Stimulated activated CD8-positive, alpha-beta memory T cell treated with anti-CD3 and anti-CD28 coated beads, Interleukin-15, amount 100 ng/mL, for 4 hours (primary cell): ENCODE measurements at places on chromosomes 11 and 22.

DNA sequence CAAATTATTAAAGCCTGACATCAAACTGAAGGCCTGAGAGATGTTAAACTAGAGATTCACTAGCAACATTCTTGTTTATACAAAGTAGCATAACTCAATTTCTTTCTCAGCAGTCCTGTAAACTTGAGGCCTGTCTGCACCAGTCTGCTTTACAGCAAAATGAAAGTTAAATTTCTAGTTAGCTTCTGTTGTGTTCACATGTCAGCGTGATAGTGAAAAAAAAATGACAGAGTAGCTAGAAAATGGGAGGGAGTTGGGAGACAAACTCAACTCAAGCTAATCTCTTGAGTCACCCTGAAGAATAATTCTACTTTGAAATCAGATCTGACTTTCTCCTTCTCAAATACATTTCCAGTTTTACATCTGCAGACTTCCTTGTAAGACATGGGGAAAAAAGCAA is 6.5 kb downstream of the RBFOX2 start:
- DNase-seq = no peak

DNA sequence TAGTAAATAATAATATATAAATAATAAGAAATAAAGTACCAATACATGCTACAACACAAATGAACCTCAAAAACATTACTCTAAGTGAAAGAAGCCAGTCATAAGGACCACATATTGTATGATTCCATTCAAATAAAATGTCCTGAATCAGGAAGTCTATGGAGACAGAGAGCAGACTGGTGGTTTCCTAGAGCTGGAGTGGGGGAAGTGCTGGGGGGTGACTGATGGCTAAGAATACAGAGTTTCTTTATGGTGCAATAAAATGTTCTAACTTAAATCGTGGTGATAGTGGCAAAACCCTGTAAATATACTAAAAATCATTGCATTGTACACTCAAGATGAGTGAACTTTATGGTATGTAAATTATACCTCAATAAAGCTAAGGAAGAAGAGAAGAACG is 376.5 kb downstream of the BUD13 start:
- no peak for DNase-seq

GRCh38 chr11:116980136-116980793 is 118.0 kb downstream of the SIK3 start:
- no peak for DNase-seq

DNA sequence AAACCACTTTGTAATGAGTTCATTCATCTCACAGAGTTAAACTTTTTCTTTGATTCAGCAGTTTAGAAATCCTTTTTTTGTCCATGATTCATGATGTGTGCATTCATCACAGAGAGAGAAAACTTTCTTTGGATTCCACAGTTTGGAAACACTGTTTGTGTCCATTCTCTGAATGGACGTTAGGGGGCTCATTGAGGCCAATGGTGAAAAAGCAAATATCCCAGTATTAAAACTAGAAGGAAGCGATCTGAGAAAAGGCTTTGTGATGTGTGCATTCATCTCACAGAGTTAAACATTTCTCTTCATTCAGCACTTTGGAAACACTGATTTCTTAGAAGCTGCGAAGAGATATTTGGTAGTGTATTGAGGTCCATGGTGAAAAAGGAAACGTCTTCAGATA is 155.6 kb upstream of the TRIM48 start:
- DNase-seq = no peak

GRCh38 chr11:120284272-120284671 is 40.8 kb upstream of the TLCD5 start:
- DNase-seq = no peak

GRCh38 chr11:46271875-46272815 is 5.3 kb upstream of the CREB3L1 start:
- DNase-seq = no peak

DNA sequence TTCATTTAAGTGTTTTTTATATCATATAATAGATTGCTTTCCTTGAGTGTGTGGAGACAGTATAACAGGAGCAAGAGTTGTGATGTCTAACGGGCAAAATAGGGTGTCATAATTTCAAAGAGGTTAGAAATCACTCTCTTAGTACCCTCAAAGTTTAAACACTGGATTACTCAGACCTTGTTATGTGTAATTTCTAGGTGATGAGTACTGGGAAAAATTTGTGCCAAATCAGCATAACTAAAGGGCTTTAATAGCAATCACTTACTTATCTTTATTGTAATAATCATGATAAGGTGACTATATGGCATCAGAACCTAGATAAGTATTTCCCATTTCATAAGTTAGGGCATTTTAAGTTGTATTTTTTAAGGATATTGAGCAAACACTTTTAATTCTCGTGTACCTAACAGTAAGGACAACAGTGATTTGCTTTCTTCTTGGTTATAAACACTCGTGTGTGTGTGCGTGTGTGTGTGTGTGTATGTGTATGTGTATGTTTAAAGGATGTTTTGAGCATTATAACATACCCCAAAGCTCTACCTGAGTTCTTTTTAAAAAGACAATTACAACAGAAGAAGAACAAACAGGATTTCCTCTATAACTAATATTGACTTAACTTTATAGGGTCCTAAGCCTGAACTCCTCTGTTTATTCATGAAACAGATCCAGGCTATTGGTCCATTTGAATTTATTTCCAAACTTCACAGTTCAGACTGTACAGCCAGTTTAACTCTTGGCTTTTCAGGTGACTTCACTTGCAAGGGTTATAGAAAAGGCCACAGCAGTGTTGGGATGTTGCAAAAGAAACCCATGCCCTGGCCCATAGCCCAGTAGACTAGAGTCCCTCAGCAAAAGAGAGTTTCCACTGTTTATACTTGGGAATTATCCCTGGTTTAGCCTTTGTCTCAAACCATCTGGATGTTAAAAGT is 23.7 kb upstream of the PDE3B start:
- no peak for DNase-seq

DNA sequence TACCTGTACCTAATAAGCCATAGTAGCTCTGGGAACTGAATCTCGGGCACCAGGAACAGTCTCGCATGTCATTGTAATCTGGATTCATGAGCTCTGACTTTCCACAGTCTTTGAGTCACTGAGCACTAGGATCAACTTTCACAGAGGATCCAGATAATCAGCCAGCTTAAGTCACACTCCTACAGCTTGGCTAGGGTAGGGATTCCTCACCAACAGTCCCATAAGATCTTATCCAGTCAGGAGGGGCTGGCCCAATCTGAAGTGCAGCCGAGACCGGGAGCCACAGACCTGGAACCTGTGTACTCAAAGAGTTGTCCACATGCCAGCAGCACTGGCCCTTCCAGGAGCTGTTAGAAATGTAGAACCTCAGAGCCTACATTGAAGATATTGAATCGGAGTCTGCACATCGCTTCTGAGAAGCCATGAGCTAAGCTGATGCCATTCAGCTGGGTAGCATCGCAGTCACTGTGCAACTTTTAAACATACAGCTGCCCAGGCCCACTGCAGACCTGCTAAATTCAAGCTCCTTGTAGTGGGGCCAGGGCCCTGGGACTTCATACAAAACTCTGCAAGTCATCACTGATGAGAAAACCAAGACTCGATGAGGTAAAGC is 538.8 kb upstream of the B3GAT1 start:
- no peak for DNase-seq

- DNase-seq = no peak
Observed at GRCh38 chr22:47439643-47440265, 677.3 kb downstream of the TBC1D22A start.

GRCh38 chr11:1632053-1632714 is 2.6 kb downstream of the KRTAP5-5 start:
- DNase-seq = no peak

DNA sequence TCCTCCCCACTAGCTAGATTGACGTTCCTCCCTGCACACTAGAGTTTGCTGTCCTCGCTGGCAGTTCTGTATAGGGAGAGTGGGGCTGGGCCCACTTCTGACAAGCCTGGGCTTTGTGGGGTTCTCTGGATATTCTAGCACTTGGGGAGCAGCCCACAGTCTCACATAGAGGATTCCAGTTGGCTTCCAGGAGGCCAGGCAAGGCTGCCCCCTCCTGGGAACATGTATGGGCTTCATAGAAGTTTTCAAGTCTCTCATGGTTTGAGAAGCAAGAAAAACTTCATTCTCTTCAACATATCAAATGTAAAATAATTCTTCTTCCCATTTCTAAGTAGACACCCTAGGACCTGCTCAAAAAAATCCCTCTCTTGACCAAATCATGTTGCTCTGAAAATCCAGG is 87.5 kb downstream of the NAV2 start:
- DNase-seq = no peak

DNA sequence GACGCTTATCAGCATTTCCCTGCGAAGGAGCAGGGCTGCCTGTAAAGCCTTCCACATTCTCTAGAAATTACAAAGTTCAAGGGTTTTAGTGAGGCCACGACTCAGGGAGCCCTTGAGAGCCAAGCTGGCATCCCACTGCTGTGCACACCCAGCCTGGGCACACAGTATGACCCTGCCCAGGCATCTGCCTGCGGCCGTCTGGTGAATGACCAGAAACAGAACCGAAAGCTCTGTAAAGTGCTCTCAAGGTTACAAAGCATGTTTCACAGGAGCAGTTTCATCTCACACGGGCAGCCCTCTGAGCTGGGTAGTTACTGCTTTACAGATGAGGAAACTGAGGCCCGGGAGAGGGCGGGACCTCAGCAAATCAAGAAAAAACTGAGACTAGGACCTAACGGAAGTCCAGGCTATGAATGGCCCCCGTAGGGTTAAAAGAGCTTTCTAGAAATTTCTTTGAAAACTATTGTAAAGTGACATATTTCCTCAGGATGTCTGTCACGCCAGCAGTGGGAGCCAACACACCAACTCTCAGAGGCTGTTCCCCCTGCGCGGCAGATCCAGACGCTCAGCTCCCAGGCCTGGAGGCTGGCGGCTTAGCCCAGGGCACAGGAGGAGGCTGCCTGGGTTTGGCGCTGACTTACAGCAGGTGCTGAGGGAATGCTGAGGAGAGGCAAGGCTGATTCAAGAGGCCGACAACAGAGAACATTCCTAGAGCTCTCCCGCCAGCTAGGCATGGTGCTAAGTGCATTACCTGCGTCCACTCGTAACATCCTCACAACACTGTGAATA is 7.7 kb upstream of the TCF20 start:
- no peak for DNase-seq

DNA sequence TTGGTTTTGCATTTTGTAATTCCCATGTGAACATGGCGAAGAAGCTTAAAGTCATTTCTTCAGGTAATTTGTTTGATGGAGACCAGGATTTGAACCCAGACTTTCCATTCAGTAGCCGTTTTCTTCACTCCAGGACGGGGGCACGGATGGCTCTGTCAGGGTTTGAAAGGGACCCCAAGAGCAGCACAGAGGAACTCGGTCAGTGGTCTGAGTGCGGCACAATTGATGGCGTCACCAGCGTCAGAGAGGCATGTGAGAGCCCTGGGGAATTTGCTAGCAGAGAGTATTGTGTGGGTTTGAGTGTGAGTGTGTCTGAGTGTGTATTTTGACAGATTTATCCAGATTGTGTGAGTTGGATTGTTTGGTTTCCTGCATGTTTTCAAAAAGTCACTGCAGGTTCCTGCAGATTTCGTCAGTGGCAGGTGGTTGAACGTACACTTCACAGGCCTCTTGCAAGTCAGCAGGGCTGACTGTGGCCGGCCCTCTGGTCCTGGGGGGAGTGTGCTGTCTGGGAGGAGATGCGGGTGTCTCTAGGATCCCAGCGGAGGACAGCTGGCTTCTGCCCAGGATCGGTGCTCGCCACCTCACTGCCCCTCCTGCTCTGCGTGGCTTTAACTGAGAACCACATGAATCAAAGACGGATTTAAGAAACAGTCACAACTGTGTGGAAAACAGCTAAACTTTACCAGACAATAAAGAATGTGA is 199.3 kb downstream of the TBC1D22A start:
- no peak for DNase-seq

DNA sequence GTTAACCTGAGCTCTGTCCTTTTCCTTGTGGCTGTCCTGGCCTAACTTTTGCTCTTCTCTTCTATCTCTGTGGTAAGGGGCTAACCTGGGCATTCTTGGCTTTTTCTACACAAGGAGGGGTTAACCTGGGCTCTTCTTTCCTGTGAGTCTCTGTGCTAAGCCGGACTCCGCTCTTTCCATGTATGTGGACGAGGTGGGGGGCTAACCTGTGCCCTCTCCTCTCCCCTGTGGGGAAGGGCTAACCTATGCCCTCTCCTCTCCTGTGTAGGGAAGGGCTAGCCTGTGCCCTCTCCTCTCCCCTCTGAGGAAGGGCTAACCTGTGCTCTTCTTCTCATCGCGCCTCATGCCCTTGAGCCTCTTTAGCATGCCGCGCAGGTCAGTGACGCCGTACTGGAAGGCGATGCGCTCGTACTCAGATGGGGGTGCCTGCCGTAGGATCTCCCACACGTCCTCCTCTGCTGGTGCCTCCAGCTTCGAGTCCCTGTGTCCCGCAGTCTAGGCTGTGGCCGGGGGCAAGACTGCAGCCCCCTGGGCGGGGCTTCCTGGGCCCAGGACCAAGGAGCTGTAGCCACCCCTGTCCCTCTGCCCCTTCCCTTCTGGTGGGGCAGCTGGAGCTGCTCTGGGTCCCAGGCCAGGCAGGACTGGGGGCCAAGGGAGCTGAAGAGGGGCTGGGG is 6.5 kb downstream of the MYBPC3 start:
- no peak for DNase-seq

- DNase-seq = no peak
Observed at GRCh38 chr11:59152312-59152951, 9.8 kb downstream of the FAM111A start.

- DNase-seq = no peak
Observed at GRCh38 chr11:134560066-134560465, 148.0 kb upstream of the B3GAT1 start.

DNA sequence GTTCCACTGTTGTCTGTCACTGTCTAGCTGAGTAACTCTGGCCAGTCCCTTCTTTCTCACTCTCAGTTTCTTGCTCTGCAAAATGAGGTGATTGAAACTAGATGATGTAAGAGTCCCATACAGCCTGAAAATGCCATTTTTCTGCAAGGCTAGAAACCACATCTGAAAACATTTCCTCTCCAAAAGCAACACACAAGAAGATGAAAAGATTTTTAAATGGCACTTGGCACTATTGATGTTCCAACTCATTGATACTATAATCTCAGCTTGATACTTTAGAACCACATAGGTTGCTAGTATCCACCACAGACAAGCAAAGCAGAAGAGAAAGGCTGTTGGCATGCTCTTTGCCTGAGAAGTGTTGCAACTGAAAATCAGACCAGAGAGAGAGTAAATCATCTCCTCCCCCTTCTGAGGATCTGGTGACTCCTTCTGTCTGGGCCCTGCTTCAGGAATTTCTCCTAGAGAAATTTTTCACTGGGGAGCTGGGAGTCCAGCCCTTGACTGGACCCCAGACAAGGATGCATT is 1217.9 kb downstream of the LRRC4C start:
- DNase-seq = no peak

DNA sequence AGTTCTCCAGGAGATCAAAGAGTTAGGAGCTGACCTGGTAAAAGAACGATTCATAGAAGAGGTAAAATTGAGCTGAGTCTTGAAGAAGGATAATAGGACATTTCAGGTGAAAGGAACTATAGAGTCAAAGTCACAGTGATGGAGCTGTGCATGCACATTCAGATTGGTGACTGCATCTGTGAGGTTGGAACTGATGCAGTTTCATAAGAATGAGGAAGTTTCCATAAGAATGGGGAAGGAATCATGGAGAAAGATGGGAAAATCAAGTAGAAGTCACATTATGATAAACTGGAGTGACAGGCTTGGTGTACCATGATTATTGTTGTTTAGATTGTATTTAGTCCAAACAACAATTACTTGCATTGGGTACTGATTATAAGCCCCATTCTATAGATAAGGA is 232.2 kb downstream of the FAM76B start:
- no peak for DNase-seq

- no peak for DNase-seq
Observed at GRCh38 chr22:23302171-23303002, 122.1 kb downstream of the BCR start.

- DNase-seq = no peak
Observed at GRCh38 chr11:103434073-103434411, 324.8 kb downstream of the DYNC2H1 start.
